CD8-positive, alpha-beta memory T cell (primary cell): ENCODE measurements at places on chromosomes 3 and 15. TPM values are rescaled to one million over a fixed set of nuclear protein-coding genes. Genes with fewer than 3 reads are reported as not detected.
A peak's percentile ranks its signal among the peaks of the same experiment; 100 is the strongest.

The FETUB gene
- total RNA-seq = not detected

The SLC38A3 gene
- not detected for total RNA-seq

DNA sequence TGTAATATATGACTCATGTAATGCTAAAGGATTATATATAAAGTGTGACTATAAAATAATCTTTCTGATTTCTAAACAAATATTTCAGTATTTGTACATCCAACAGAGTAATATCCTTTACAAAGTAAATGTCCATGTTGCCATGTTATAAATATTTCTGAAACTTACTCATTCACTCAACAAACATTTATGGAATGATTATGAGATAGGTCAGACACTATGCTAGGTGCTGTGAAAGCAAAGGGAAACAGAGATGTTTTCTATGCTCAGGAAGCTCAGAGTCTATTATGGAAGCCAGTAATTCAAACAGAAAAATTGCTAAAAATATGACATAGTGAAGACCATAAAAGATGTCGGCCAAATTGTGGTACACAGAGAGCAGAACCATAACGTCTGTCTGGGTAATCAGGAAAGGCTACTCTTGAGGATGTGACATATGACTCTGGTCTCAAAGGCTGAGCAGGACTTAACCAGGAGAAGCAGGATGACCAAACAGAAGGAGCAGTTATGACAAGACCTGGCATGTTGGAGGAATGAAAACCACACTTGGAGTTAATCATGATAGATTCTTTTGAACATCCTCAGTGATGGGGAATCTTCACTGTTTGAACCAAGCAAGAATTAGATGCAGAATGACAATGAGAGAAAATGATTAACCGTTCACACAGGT lies 39.0 kb upstream of the MYO5C start:
- no peak overlapping the region for H3K27ac ChIP-seq
- no peaks in the 10 kb centered on the region for H3K27me3 ChIP-seq
- H3K4me3 ChIP-seq = no peak overlapping the region
- no peaks in the 10 kb centered on the region for H3K36me3 ChIP-seq
- DNase-seq = no peak
- peaks cover 10% of the 10 kb centered on the region for H3K4me1 ChIP-seq

DNA sequence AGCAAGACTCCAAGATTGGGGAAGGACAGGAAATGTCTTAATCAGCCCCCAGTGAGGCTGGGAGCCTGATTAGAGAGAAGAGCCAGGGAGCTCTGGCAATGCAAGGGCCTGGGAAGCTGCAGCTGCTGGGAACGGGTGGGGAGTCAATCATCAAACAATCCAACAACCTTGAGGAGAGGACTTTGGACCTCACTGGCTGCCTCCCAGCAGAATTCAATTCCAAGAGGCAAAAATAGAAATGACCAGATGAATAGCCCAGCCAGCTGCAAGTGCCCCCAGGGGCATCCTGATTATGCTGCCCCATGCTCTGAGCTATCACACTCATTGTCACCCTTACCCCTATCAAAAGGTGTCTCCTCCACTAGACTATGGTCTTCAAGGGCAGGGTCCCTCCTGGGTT lies 6.1 kb upstream of the HOMER2 start:
- no peak for DNase-seq
- H3K4me1 ChIP-seq = no peaks in the 10 kb centered on the region
- H3K27ac ChIP-seq = no peak overlapping the region
- no peaks in the 10 kb centered on the region for H3K27me3 ChIP-seq

GRCh38 chr3:64895106-64895990 lies 207.5 kb upstream of the ADAMTS9 start:
- H3K4me1 ChIP-seq = no peaks in the 10 kb centered on the region
- DNase-seq = no peak
- no peaks in the 10 kb centered on the region for H3K27me3 ChIP-seq

DNA sequence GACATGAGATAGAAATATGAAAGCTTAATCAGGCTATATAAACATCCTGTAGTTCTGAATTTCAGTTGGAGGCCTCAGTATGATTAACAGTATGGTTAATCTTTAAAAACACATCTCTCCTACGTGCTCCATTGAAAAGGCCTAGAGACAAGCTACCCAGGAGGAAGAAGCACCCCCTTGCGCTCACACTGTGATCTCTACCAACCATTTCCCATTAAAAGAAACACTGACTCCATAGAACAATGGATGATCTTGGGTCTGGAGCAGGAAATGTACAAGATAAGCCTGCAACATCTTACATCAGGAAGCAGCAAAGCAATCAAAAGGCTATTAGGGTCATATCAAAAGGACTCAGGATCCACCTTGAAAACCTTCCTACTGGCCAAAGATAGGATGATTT lies 3.4 kb upstream of the EOGT start:
- peaks cover 21% of the 10 kb centered on the region for H3K4me1 ChIP-seq
- no peak for DNase-seq
- H3K27me3 ChIP-seq = no peaks in the 10 kb centered on the region
- no peaks in the 10 kb centered on the region for H3K36me3 ChIP-seq

- no peak overlapping the region for H3K27ac ChIP-seq
- no peak overlapping the region for H3K4me3 ChIP-seq
- H3K36me3 ChIP-seq = no peaks in the 10 kb centered on the region
- no peak for DNase-seq
- H3K4me1 ChIP-seq = peaks cover 32% of the 10 kb centered on the region
- H3K27me3 ChIP-seq = no peaks in the 10 kb centered on the region
Observed at GRCh38 chr15:90103701-90104329, 1.5 kb upstream of the IDH2 start.

The CYP8B1 gene
- total RNA-seq = not detected

The CACNA2D2 gene
- total RNA-seq = 0.73 TPM

The PPP1R2 gene
- total RNA-seq = 109 TPM

- H3K36me3 ChIP-seq = no peaks in the 10 kb centered on the region
- H3K4me1 ChIP-seq = no peaks in the 10 kb centered on the region
- no peak overlapping the region for H3K27ac ChIP-seq
- no peak for DNase-seq
Observed at GRCh38 chr3:16419640-16420241, 93.8 kb downstream of the RFTN1 start.

The FAM240A gene
- total RNA-seq = not detected

GRCh38 chr3:119831022-119831421 lies 49.1 kb downstream of the NR1I2 start:
- H3K36me3 ChIP-seq = no peaks in the 10 kb centered on the region
- H3K27ac ChIP-seq = no peak overlapping the region
- DNase-seq = no peak
- no peaks in the 10 kb centered on the region for H3K27me3 ChIP-seq
- no peak overlapping the region for H3K4me3 ChIP-seq

The GORASP1 gene
- total RNA-seq = 22.8 TPM

DNA sequence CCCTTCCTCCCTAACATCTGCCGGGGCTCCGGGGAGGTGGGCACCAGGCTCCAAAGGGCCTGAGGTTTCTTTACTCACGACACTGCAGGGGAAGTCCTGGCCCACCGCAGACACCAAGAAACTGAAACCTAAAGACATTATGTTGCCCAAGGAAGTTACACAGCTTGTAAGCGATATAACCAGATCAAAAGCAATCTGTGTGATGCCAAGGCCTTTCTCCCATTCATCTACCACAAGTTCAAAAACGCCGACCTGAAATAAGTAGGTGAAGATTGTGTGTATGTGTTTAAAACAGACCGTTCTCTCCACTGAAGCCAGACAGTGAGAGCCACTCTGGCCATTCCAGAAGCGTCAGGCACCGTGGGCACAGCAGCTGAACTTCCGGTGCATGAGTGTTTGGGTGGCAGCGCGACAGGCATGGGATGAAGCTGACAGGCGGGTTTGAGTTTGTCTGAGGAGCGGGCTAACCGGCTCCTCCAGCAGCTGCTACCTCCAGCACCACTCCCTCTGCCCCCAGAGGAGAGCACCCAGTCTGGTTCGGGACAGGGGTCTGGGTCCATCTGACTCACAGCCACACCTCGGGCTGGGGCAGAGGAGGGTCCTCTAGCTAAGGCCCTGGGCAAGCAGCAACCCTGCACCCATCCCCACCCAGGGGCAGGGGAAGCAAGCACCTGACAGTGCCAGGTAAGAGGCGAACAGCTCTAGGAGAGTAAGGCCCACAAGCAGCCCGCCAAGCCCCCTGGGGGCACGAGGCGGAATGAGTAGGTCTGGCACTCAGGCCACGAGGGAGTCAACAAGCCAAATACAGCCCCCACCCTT lies 1.3 kb downstream of the TNK2 start:
- H3K4me1 ChIP-seq = peaks cover 56% of the 10 kb centered on the region
- peak; percentile 87 for DNase-seq
- no peaks in the 10 kb centered on the region for H3K36me3 ChIP-seq
- H3K4me3 ChIP-seq = peak overlapping the region; percentile 93
- peak overlapping the region; percentile 94 for H3K27ac ChIP-seq

The BOC gene
- total RNA-seq = not detected

DNA sequence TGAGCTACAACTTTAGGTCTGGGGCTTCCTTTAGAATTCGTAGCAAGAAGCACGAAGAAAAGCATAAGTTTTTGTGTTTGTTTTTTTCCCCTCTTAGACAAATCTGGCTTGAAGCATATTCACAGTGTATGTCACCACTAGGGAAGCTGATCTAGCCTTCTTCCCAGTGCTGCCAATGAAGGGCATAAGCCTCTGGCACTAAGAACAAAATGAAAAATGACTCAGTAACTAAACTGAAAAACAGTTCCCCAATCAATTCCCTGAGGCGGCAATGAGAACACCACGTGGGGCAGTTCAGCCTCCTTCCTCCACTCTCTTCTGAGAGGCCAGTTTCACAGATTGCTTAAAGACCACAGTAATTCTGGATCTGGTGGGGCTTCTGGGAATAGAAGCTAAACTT lies 338.1 kb downstream of the GAP43 start:
- no peak overlapping the region for H3K4me3 ChIP-seq
- no peaks in the 10 kb centered on the region for H3K36me3 ChIP-seq
- no peaks in the 10 kb centered on the region for H3K4me1 ChIP-seq
- H3K27ac ChIP-seq = no peak overlapping the region

- H3K4me1 ChIP-seq = no peaks in the 10 kb centered on the region
- no peaks in the 10 kb centered on the region for H3K27me3 ChIP-seq
- no peak for DNase-seq
- H3K4me3 ChIP-seq = no peak overlapping the region
- no peaks in the 10 kb centered on the region for H3K36me3 ChIP-seq
Observed at GRCh38 chr3:179967622-179968021, 69.1 kb downstream of the PEX5L start.

- no peak for DNase-seq
- H3K4me3 ChIP-seq = no peak overlapping the region
- no peak overlapping the region for H3K27ac ChIP-seq
- no peaks in the 10 kb centered on the region for H3K27me3 ChIP-seq
Observed at GRCh38 chr15:73678498-73678897, 5.7 kb upstream of the CD276 start.

DNA sequence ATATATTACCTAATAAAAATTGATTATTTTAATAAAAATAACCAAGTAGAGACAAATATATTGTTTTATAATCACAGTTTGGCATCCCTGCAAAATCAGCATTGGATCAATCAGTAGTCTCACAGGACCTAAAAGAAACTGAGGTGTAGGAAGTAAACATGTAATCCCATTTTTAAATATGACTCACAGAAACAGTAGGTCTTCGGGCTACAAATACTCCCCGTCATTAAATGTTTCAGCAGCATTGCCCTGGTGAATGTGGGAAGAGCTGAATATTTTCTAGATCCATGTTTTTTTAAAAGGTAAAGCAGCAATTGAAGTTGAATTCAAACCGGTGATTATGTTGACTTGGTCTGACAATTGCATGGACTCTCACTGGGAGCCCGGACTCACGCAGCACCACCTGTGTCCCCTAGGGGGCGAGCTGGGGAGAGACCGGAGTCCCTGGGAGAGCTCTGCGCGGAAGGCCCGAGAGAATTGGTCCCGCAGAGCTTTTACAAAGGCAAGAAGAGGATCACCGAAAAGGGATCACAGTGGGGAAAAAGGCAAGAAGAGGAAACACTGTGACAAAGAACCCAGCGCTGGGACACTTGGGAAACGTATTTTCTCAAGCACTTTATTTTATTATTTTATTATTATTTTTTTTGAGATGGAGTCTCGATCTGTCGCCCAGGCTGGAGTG lies 17.2 kb upstream of the USP3 start:
- peak; percentile 83 for DNase-seq
- H3K27me3 ChIP-seq = no peaks in the 10 kb centered on the region
- no peak overlapping the region for H3K4me3 ChIP-seq
- H3K36me3 ChIP-seq = no peaks in the 10 kb centered on the region
- H3K4me1 ChIP-seq = peaks cover 60% of the 10 kb centered on the region
- H3K27ac ChIP-seq = no peak overlapping the region

- no peak overlapping the region for H3K27ac ChIP-seq
- H3K36me3 ChIP-seq = peaks cover 9% of the 10 kb centered on the region
- no peaks in the 10 kb centered on the region for H3K27me3 ChIP-seq
- no peak for DNase-seq
Observed at GRCh38 chr3:5168110-5168509, 19.4 kb upstream of the EDEM1 start.

GRCh38 chr3:105014631-105015030 lies 352.1 kb upstream of the ALCAM start:
- no peaks in the 10 kb centered on the region for H3K36me3 ChIP-seq

GRCh38 chr15:89171136-89172072 lies 50.0 kb downstream of the RLBP1 start:
- H3K4me3 ChIP-seq = no peak overlapping the region
- H3K27ac ChIP-seq = no peak overlapping the region
- no peaks in the 10 kb centered on the region for H3K4me1 ChIP-seq
- H3K27me3 ChIP-seq = no peaks in the 10 kb centered on the region

The SNX22 gene
- 0.40 TPM for total RNA-seq

The GNB5 gene
- total RNA-seq = 21.7 TPM

GRCh38 chr3:140712301-140712700 lies 34.4 kb downstream of the TRIM42 start:
- no peak overlapping the region for H3K4me3 ChIP-seq
- no peak overlapping the region for H3K27ac ChIP-seq
- no peaks in the 10 kb centered on the region for H3K4me1 ChIP-seq
- no peak for DNase-seq
- H3K36me3 ChIP-seq = no peaks in the 10 kb centered on the region

DNA sequence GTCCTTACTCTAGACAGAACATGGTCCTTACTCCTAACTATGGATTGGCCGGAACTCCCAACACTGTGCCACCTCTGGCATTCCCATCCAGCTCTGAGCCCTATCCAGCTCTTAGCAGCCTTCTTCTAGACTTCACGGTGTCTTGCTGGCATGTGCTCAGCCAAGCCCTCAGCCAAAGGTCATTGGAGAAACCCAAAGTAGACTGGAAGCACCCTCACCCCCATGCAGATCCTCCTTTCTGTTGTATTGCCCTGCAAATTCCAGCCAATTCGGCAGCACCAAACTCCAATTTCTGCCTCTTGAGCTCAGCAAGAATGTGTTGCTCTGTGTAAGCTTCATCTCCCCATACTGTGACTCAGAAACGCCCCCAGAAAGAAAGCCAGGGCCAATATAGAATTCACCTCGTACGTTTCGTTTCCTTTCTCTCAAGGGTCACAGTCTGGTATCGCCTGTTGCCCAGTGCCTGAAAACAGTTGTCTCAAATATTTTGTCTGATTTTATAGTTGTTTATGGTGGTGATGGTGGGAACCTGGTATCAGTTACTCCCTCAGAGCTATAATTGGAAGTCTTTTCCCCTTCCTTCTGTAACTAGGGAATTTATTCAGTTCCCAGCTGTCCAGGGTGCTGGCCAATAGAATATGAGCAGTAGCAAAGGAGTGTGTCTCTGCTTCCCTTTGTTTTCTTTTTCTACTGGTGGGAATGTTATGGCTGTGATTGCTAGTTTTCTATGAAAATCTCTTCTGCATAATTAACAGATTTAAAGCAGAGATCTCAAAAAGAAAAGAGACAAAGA lies 28.4 kb upstream of the EPHB3 start:
- H3K36me3 ChIP-seq = no peaks in the 10 kb centered on the region
- H3K4me1 ChIP-seq = no peaks in the 10 kb centered on the region
- no peak for DNase-seq

The HYAL1 gene
- total RNA-seq = 0.13 TPM

The STXBP5L gene
- total RNA-seq = not detected

The LRRIQ4 gene
- 0.20 TPM for total RNA-seq

The KATNBL1 gene
- total RNA-seq = 42.2 TPM
